ENCODE measurements at places on chromosomes 6 and 20.
A peak's percentile ranks its signal among the peaks of the same experiment; 100 is the strongest.

GRCh38 chr6:166589786-166590574 is 3.5 kb upstream of the RAMACL start:
- no peak for DNase-seq

- no peak for DNase-seq
These were observed 128.6 kb upstream of the PLCB4 start for GRCh38 chr20:8940326-8940725.

DNA sequence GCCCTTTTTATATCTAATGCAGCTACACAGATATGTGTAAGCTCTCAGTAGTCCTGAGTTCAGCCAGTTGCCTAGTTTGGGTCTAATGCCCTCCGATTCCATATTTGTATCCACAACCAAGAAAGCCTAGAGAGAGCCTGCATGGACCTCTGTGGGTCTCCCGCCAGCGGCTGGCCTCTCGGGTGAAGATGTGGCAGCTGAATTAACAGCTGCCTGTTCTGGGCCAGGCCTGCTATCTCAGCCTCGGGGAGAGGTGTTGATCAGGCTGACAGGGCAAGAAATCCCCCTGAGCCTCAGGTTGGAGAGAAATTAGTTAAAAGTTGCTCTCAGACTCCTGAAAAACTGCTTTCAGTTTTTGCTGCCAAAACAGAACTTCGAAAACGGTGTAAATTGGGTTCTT is 19.8 kb downstream of the PTK7 start:
- no peak for DNase-seq

- no peak for DNase-seq
These were observed 21.2 kb downstream of the RAB22A start for GRCh38 chr20:58330687-58331086.

GRCh38 chr20:32468860-32469259 is 110.7 kb downstream of the ASXL1 start:
- DNase-seq = no peak

GRCh38 chr6:111530667-111531066 is 47.6 kb upstream of the REV3L start:
- DNase-seq = no peak

DNA sequence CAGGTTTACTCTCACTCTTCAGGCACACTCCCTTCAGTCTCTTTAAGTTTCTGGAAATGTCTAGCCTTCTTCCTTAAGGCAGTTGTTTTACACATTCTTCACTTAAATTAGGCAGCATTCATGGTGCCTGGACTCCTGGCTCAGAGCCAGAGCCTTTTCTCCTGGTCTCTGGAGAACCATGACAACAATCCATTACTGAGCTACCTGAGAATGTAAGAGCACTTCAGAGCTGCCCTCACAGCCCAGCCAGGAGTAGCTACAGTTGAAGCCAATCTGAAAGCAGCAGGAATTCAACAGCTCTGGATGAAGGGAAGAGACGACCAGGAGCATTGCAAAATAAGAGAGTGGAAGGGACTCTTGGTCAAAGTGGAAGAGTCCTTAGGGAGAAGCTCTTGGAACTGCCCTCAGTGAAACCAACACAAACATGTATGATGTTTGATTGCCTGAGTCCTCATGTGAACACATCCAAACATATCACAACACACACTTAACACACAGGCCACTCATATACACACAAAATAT is 416.8 kb upstream of the SPTLC3 start:
- no peak for DNase-seq

DNA sequence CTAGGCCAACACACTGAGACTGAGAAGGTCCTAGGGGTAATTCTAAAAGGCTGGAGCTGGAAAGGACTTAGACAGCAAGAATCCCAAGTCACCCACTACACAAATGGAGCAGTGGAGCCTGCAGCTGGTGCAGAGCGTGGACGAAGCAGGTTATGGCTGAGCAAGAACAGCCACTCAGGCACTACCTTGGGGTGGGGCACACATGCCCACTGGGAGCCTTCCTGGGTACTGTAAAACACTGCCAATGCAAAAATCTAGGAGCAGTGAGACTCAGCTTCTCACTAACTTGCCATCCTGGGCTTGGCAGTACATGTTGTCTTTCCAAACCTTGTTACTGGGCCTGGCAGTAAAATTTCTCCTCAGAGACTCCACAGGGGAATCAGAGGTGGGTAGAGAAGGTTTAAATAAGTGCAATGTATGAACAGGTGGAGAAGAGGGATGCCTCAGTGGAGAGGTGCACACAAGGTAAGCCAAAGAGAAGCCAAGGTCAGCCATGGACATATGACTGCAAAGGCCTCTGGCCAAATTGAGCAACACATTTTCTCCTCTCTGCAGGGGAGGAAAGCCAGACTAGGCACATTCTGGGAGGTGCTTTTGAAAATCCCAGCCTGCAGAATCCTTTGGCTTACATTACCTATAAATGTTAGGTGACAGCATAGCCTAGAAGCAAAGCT is 105.6 kb downstream of the TNFRSF21 start:
- no peak for DNase-seq

DNA sequence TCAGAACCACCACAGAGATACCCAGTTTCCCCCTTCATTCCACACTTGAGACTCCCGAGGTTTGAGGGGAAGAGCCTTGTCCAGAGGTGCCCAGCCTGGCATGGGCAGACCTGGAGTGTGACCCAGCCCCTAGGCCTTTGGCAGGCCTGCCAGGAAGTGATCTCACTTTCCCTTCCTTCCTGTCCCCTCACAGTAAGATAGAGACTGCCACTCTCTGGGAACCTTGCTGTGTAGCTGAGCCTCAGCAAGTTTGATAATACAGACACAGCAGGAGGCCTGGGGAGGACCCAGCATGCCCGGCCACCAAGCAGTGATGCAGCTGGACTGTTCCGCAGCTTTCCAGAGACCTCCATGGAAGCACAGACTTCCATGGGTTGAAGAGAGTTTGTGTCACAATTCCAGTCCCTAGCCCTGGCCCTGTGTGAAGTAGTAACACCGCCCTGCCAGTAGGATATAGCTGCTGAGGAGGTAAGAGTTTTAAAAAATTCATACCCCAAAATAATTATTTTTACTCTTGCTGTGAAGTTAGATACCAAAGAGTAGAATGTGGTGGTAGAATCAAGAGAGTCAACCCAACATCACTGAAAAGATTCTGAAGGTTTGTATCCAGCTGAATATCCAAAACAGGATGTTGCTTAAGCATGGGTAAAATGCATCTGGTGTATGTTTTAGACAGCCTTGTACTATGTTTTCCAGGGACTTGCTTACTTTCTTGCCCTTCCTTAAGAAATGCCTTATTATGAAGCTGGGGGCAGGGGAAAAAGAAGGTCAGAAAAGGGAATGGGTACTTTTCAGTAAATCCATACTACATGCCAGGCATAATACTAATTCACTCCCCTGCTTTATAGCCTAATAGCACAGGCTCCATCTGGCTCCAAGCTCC is 16.3 kb downstream of the PKIG start:
- no peak for DNase-seq

GRCh38 chr6:68087399-68088133 is 547.5 kb upstream of the ADGRB3 start:
- no peak for DNase-seq

GRCh38 chr6:157420497-157420896 is 39.5 kb downstream of the ZDHHC14 start:
- DNase-seq = no peak

DNA sequence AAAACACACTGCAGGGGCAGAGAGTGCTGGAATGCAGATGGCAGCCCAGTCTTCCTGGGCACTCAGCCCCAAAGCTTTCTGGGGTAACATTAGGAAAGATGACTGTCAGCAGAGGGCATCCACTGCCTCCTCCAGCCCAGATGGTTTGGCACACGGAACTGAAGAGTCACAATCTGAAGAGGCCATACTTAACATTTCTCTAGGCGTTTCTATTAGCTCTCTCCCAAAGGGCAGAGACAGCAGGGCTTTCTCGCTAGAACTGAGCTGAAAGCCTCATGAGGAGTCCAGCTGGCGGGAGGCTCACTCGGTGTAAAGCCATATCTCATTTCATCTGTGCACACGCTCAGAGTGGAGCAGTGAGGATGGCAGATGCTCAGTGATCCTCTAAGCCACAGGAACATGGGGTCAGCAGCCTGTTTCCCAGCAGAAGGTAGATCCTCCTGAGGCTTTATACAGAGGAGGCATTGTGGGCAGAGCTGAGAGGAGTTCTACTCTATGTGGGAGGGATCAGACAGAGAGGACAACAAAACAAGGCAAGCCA is 28.1 kb downstream of the ALDH8A1 start:
- DNase-seq = no peak

DNA sequence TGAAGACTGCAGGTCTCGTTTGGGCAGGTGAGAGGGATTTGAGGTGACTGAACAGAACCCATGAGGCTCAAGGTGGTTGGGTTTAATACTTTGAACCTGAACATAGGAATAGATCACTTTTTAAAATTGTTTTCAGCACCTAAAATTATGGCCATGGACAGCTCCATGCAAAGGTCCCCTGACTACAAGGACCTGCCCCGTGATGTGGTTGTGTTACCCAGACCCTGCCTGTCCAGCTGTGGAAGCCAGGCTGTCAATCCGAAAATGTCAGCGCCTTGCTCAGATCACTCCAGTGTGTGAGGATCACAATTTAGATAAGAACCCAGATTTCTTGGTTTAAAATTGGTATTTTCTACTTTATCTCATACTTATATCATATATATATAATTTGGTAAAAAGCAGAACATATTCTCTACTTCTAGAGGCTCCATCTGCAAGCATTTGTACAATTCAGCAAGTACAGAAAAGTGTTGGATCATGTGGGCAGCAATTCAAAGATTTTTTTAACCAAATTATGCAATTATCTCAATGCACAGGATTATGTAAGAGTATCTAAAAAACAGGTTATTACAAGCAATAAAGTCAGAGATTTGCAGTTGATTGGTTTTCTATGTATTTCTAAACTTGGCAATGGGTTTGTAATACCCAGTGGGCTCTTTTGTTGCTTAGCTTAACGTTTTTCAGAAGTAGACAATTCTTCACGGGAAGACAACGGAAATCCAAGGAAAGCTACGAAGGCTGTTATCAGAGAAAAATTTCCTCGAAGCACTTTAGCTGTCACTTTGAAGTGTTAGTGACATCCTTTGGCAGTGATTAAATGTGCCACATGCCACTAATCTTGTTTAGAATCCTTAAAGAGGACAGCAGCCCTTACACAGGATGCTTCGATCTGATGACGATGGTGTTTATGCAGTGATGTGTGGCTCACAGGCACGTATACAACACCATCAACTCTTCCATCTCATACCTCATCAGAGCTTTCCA is 24.1 kb upstream of the RPS6KA2 start:
- no peak for DNase-seq

DNA sequence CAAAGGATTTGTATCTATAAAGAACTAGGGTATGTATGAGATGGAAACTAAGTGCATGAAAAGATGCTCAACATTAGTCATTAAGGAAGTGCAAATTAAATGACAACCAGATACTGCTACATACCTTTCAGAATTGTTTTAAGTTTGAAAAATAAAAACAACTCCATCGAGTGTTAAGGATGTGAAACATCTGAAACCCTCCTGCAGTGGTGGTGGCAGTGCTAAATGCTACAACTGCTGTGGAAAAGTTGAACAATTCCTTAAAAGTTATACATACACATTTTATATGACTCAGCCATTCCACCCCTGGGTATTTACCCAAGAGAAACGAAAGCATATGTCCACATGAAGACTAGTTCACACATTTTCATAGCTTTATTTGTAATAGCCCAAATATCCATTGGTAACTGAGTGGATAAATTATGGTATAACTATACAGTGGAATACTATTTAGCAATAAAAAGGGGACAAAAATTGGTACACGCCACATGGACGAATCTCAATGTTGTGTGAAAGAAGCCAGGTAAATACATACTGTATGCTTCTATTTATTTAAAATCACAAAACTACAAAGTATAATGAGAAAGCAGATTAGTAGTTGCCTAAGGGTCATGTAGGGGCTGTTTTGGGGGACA is 10.6 kb downstream of the ARMH2 start:
- DNase-seq = peak; percentile 12

DNA sequence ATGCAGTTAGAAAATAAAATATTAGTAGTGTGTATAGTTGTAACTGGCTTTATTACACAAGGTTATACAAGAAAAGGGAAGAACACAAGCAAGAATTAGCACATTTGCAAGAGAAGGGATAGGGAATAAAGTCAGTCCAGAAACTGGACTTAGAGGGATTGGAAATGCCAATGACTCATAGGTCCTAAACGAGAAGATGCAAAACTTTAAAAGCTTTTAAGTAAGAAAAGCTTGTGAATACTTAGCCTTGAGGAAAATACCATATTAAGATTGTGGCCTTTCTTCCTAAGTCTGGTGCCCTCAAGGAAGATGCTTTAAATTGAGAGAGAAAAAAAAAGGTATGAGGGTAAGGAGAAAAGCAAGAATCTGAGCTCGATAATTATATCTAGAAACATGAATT is 102.3 kb upstream of the MCHR2 start:
- no peak for DNase-seq

- no peak for DNase-seq
These were observed 3.1 kb downstream of the MYL9 start for GRCh38 chr20:36544134-36545018.

DNA sequence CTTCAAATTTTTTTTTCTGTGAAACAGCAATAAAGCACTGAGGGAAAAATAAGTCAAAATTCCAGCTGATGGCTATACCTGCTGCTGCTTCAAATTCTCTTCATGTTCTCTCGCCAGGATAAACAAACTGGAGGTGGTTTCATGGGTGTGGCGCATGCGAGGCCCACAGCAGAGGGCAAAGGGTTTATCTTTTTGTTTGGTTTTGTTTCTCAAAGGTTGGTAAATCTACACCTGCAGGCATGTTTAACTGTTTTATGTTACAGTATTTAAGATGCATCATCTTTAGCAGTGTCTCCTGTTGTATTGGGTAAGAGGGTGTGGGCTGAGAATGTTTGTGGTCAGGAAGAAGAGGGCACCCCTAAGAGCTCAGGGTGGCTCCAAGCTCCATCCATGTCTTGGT is 342.2 kb downstream of the CDH26 start:
- DNase-seq = no peak

DNA sequence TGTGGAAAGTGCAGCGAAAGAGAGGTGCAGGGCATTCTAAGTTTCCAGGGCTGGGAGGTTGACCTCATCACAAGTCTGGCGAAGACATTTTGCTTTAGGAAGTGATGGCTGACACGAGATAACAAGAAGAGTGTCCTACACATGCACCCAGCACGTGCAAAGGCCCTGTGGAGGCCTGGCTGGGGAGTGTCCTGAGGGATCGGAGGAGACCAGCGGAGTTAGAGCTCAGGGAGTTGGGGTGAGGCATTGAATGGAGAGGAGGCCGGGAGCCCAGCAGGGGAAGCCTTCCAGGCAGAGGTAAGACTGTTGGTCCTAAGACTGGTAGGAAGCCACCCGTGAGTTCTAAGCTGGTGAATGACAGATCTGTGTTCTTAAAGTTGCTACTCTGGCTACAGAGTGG is 58.4 kb downstream of the PPP1R14C start:
- DNase-seq = no peak

Data from stimulated activated CD4-positive, alpha-beta T cell treated with anti-CD3 and anti-CD28 coated beads, Interleukin-4, amount 100 ng/mL, for 4 hours (primary cell).